ENCODE measurements at places on chromosomes 6 and 20.

GRCh38 chr6:145809785-145810184 is 4.8 kb downstream of the FBXO30 start:
- no peak for DNase-seq

GRCh38 chr20:36854348-36855240 is 21.3 kb upstream of the TLDC2 start:
- no peak for DNase-seq

DNA sequence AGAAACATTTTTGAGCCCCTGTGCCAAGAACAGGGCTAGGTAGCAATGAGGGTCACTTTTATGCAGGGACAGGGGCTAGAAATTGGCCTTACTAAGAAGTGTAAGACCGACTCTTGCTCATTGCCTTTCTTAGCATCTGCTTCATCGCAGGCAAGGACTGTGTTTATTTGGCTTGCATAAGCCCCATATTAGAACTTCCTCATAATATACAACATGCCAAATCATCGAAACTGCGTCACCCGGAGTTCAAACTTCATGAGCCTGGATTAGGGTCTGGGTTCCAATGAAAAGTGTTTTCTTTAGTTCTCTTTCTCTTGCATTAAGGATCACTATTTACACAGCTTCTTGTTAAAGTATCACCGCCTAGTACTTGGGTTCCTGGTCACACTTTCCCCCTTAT is 977 bp upstream of the SMAP1 start:
- no peak for DNase-seq

GRCh38 chr20:4318891-4319290 is 303.5 kb upstream of the RNF24 start:
- no peak for DNase-seq

DNA sequence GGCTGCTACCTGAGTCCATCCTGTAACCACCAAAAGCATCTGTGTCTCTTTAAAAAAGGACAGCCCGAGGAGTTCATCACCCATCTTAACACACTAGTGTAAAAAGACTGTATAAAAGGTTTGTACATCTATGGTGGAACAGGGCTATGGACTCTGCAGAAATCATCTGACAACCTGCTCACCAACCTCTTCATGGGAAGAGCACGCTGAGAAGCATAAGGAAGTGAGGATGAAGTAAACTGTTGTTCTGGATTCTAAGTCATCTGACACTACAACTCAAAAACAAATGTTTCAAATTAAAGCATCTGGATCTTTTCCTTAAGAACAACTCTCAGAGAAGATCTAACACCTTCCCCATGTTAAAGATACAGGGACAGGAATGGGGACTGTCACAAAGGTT is 5.4 kb downstream of the IFNGR1 start:
- no peak for DNase-seq

- DNase-seq: no peak
These were observed 16.0 kb downstream of the ECT2L start for GRCh38 chr6:138811866-138812265.

DNA sequence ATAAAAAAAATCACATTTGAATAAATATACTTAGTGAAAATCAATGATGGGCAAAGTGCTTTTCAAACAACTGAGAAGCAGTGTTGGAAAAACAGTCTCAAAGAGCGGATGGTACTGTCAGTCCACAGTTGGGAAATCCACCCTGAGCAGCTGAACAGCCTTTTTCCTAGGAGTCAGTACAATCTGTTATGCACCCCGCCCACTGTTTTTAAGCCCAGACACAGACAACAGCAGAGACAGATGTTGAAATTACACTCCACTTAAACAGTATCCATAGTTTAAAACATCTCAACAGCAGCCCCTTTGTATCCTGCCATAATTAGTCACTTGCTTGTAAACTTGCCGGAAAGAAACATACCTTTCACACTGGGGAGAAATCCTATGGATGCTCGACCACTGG is 372 bp downstream of the KIAA0408 start:
- no peak for DNase-seq

DNA sequence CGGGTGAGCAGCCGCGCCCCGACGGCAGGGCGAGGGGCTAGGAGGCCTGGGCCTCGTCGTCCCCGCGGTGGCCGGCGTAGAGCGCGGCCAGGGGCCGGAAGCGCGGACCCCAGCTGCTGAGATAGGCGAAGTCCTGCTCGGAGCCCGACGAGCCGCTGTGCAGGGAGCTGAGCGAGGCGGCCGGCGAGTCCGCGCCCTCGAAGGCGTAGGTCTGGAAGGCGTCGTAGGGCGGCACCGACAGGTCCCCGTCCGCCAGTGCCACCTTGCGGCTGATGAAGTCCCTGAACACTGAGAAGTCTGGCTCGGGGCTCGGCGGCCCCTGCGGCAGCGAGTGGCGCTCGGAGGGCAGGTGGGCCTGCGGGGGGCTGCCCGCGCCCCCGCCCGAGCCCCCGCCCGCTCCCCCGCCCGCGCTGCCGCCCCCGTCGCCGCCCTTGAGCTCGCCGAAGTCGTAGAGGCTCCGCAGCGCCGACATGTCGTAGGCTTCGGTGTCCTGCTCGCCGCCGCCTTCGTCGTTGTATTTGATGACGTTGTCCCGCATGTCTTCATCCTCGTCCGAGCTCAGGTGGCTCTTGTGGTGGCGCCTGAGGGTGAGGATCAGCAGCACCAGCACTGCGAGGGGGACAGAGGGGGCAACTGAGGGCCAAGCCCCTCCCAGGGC is 56.5 kb downstream of the CD40 start:
- DNase-seq: no peak

- no peak for DNase-seq
These were observed 738.0 kb downstream of the EPHA7 start for GRCh38 chr6:92681401-92681800.

DNA sequence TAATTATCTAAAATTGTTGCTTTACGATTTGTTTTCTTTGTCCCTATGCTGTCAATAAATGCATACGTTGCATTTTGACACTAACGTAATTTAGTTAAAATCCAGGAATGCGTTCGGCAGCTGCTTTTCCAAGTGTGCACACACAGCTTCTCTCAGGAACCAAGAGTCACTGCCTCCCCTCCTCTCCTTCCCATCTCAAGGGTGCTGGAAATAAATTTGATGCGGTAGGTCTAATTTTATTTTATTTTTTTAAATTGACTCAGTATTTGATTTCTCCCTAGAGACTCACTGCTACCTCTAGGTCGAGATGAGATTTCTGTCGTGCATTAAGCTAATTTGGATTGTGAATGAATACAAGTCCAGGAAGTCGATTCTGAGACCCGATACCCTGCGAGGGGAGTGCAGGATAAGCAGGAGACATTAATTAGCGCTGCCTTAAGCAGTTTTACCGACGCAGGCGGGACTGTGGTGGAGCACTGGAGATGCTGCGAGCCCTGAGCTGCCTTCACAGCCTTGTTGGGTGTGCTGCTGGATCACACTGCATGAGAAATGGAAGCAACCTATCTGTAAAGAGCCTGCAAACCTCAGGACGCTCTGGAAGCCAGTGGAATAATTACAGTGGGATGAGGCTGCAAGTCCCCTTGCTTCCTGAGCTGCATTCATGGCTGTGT is 381.2 kb downstream of the C6orf118 start:
- no peak for DNase-seq

GRCh38 chr6:37709250-37709931 is 11.7 kb upstream of the MDGA1 start:
- no peak for DNase-seq

GRCh38 chr6:26033941-26034354 is 53.3 kb upstream of the HFE start:
- no peak for DNase-seq

GRCh38 chr6:40413239-40413638 is 173.9 kb downstream of the LRFN2 start:
- no peak for DNase-seq

DNA sequence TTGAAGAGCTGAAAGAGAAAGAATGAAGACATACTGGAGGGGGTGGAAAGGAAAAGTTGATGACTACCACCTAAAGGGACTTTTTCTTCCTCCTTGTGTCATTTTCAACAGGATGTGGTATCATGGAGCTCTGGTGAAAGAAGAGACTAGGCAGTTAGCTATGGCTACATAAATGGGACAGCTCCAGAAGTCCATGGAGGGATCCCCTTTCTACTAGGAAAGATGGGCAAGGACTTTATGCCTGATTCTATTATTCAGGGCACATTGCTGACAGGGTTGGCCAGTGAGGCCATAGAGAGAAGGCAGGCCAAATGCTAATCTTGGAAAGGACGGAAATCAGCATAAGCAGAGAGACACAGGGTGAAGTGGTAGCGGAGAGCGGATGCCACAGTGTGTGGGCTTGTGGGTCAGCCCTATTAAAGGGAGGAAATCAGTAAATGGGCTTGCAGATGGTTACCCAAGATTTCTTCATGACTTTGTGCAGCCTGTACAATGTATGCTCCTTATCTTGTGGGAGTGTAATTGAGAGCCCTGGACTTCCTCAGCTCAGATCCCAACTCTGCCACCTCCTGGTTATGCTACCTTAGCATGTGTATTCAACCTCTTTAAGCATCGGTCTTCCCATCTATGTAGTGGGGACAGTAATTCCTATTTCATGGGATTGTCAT is 77.4 kb upstream of the TMEM170B start:
- no peak for DNase-seq
